ENCODE measurements at places on chromosomes 13 and 19.

DNA sequence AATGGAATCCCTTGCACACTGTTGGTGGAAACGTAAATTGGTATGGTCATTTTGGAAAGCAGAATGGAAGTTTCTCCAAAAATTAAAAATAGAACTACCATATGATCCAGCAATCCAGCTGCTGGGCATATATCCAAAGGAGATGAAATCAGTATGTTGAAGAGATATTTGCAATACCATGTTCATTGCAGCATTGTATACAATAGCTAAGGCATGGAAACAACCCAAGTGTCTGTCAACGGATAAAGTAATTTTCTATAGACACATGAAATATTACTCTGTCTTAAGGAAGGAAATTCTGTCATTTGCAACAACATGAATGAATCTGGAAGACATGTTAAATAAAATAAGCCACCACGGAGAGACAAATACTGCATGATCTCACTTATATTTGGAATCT lies 124.7 kb downstream of the GPC5 start:
- DNase-seq: no peak

GRCh38 chr19:33194532-33194885 lies 379 bp downstream of the LRP3 start:
- no peak for DNase-seq

DNA sequence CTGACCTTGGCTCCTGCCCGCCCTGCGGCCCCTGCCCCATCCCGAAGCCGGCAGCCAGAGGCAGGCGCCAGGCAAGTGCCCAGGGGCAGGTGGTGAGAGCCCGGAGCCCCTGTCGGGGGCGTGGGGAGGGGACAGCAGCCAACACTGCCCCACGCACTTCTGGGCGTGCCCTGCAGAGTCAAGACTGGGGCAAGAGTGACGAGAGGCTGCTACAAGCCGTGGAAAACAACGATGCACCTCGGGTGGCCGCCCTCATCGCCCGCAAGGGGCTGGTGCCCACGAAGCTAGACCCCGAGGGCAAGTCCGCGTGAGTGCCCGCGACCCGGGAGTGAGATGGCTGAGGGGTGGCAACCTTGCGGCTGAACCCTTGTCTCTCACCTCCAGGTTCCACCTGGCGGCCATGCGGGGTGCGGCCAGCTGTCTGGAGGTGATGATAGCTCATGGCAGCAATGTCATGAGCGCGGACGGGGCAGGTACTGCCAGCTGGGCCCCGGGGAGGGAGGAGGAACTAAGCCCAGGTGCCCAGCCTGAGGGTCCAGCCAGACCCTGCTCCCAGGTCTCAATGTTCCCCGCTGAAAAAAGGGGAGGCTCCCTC lies 17.3 kb downstream of the ANKRD24 start:
- DNase-seq: no peak

DNA sequence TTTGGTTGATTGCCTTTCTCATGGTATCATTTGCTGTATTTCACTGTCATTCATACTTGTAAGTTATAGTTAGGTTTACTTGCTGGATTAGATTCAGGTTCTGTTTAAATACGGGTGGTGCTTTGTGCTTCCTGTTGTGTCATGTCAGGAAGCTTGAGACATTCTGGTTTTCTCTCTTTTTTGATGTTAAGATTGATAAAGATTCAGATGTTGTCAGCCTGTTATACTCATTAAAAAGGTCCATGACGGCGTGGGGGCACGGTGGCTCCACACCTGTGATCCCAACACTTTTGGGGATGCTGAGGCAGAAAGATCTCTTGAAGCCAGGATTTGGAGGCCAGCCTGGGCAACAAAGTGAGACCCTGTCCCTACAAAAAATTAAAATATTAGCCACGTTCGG lies 45.7 kb downstream of the NAA16 start:
- DNase-seq: peak; percentile 86

GRCh38 chr19:8396563-8397203 lies 6.5 kb downstream of the RAB11B start:
- DNase-seq: peak; percentile 67

GRCh38 chr13:35198613-35199200 lies 256.6 kb downstream of the NBEA start:
- no peak for DNase-seq

- no peak for DNase-seq
These were observed 9.8 kb downstream of the PNPLA6 start for GRCh38 chr19:7545300-7545699.

DNA sequence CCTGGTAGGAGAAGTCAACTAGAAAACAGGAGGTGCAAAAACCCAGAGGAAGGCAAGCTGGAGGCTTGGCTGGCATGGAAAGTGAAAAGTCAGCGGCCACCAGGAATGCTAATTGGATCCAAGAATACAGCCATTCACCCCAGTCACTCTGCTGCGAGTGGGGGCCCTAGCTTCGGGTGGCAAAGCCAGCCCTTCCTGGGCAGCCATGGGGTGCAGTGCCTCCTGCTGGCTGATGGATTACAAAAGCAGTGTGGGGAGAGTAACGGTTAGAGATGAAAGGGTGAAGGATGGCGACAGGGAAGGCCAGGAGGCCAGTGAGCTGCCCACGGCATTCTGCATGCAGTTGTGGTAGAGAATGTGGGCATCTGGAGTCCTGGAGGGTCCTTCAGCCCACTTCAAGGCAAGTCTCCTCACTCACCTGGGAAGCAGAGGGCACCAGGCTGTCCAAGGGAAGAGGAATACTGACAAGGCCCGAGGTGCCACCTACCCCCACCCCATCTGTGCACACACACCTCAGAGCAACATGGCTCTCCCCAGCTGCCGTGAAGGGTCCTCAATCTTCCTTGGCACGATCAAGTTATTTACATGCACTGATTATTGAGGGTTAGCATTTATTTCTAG lies 20.3 kb upstream of the EPHX3 start:
- no peak for DNase-seq

DNA sequence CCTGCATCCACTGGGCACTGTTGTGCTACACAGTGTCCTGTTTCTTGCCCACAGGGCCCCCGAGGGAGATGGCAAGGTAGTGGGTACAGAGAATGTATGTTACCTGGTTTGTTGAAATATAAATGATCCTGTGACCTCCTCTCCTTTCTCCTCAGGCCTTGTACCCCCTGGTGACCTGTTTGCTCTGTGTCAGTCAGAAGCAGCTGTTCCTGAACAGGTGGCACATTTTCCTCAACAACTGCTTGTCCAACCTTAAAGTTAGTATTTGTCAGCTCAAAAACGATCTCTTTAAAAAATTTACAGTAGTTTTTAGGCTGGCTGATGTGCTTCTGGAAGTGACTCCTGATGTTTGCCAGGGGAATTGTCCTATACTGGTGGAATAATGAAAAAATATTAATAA lies 105.1 kb downstream of the FRY start:
- no peak for DNase-seq

DNA sequence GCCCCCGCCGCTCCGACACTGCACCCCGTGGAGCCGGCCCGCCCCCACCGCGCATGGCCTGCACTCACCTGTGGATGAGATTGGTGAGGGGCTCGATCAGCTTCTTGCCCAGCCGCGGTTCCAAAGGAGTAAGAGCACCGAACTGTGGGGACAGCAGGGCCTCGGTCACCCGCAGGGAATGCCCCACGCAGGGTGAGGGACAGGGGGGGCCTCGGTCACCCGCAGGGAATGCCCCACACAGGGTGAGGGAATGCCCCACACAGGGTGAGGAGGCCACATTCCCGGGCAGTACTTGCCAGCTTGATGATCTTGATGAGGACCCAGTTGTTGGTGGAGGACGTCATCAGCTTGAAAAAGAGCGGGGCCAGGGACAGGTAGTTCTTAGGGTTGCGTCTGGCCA lies 22.3 kb downstream of the AP3D1 start:
- DNase-seq: no peak

- DNase-seq: peak; percentile 29
These were observed 62.0 kb downstream of the ABCC4 start for GRCh38 chr13:95239283-95239682.

GRCh38 chr19:12992729-12993128 lies 2.5 kb upstream of the NFIX start:
- DNase-seq: no peak

DNA sequence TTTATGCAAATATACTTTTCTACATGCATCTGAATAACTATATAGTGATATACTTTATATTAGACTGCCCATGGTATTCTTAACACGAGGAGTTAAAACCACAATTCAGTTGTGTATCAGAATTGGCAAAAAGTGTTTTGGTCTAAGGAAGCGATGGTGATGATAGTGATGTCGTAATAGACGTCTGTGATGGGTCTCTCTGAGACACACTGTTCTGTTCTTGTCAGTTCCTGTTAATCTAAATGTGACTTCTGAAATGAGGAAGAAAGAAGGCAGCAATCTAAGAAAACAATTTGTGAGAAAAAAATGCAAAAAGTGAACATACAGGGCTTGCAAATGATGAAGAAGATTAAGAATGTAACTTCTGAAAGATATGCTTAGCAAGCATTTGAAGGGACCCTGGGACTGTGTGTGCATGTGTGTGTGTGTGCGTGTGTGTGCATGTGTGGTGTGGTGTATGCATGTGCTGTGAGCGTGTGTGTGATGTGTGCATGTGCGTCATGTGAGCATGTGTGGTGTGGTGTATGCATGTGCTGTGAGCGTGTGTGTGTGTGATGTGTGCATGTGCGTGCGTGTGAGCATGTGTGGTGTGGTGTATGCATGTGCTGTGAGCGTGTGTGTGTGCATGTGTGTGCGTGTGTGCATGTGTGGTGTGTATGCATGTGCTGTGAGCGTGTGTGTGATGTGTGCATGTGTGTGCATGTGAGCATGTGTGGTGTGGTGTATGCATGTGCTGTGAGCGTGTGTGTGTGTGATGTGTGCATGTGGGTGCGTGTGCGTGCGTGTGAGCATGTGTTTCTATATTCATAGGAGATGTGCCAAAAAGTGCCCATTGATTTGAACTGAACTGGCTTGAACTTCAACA lies 131.8 kb downstream of the IRS2 start:
- no peak for DNase-seq

GRCh38 chr13:32783067-32783466 lies 196.8 kb downstream of the PDS5B start:
- DNase-seq: no peak

DNA sequence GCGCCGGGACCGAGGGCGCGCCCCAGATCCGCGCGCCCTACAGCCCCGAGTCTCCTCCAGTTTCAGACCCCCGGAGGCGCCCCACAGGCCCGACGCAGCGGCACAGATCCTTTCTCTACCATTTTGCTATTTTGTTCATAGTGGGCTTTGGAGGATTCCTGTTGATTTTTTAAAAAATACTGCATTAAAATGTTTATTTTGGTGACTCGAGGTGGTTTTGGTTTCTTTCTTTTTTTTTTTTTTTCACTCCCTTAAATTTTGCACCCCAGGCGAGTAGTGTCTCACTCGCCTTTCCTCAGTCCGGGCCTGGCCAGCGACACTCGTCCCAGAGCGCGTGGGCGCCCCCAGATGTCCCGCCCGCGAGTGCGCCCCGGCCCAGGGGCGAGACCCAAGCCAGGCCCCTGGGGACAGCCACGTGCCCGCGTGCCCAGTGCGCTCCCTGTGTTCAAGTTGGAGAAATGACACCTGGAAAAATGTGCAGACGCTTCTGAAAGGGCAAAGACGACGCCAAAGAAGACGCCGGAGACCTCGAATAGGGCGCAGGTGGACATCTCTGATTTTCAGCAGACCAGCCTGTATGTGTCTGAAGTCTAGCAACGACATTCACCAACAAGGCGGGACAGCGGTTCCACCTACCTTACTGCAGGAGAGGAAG lies 471 bp upstream of the INSR start:
- peak; percentile 6 for DNase-seq

DNA sequence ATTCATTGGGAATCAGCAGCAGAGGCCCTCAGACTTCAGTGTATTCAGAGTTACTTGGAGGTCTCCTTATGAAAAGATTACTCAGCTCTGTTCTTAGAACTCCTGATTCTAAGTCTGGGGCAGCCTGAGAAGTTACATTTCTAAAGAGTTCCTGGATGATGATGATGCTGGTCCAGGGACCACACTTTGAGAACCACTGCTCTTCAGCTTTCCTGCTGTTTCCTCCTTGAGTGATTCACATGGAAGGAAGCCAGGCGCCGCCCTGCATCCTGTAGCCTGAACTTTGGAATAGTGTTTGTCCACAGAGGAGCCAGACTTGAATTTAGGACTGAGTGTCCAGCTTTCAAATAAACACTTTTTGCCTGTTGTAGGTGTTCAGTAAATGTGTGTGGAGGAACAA lies 2.9 kb downstream of the CEBPG start:
- no peak for DNase-seq

- no peak for DNase-seq
These were observed 651.8 kb downstream of the PCDH9 start for GRCh38 chr13:66578305-66578704.

DNA sequence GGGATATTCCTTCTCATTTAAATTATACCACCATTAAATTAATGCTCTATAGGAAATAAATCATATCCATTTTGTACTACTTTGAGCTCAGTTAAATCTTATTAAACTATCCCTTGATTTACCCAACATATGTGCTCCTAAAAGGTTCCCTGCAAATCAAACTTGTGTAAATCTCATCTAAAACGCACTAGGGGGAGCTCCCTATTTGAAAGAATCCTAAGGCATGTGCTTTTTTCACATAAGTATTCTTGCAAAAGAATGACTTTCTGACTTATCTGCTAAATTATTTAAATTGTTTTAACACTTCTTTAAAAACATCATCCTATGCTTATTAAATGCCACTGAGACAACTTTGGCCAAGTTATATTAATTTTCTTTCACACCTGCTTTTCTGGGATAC lies 7.9 kb downstream of the INTS6 start:
- peak; percentile 24 for DNase-seq

DNA sequence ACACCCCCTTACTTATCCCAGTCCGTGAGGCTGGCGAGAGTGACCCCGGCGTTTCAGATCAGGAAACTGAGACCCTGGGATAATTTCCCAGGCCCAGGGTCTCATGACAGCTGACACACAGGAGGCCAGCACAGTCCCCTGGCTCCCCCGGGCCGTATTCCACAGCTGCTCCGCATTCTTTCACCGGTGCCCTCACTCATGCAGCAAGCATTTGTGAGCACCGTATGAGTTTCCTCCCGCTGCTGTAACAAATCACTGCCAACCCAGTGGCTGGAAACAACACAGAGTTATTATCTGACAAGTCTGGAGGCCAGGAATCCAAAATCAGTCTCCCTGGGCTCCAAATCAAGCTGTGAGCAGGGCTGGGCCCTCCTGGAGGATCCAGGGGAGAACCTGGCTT lies 21.3 kb downstream of the GADD45B start:
- DNase-seq: no peak

GRCh38 chr13:106230450-106230849 lies 305.0 kb downstream of the EFNB2 start:
- no peak for DNase-seq

DNA sequence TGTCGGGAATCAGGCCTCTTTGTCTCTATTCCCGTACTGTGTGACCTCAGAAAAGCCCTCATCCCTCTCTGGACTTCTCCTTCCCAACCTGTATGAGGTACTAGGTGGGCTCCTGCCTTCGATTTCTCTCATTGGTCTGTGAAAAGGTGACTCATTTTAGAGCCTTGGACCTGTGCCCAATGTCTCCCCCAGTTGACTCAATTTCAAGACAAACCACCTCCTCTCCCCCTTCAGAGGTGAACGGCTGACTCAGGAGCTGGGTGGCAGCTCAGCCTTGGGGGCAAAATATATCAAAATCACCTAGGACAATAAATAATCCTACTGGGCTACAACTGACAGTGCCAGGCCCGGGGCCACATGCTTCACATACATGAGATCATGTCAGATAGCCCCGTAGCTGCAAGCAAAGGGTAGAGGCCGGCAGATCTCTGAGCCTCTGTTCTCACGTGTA lies 630 bp downstream of the COQ8B start:
- DNase-seq: no peak

Measured in bone marrow (tissue), 2 donors.